A549 treated with GW870086 at 1 μM for 4 hours (cell line): ENCODE measurements at places on chromosomes 3 and 15. TPM values are rescaled to one million over a fixed set of nuclear protein-coding genes. Genes with fewer than 3 reads are reported as not detected.

The NR2E3 gene
- 0.12 to 0.59 TPM (median 0.22 TPM) in 4 of 5 replicates, not detected in the other for total RNA-seq

The AHSG gene
- 0.16 TPM in 1 of 5 replicates, not detected in the others for total RNA-seq

The STAB1 gene
- 0.07 to 0.32 TPM (median 0.14 TPM) in 4 of 5 replicates, not detected in the other for total RNA-seq

The ZMYND10 gene
- 0.37 to 1.8 TPM (median 1.2 TPM) in 5 replicates for total RNA-seq

The LTK gene
- total RNA-seq, result 0.03 to 0.43 TPM (median 0.10 TPM) in 4 of 5 replicates, not detected in the other

The NME9 gene
- 0.09 TPM in 1 of 5 replicates, not detected in the others for total RNA-seq

The KBTBD13 gene
- not detected in 5 replicates for total RNA-seq

The CD200 gene
- not detected in 5 replicates for total RNA-seq

The NLGN1 gene
- total RNA-seq, result not detected in 5 replicates

The TM4SF18 gene
- total RNA-seq, result 31.8 to 38.1 TPM (median 35.7 TPM) in 5 replicates

The CTXN2 gene
- 0.05 TPM in 1 of 5 replicates, not detected in the others for total RNA-seq

The UBA5 gene
- total RNA-seq, result 20.3 to 31.6 TPM (median 24.4 TPM) in 5 replicates

The ANKUB1 gene
- total RNA-seq, result not detected in 5 replicates

The KBTBD12 gene
- not detected in 5 replicates for total RNA-seq

The ZNF660 gene
- total RNA-seq, result not detected in 5 replicates

The C3orf22 gene
- not detected in 5 replicates for total RNA-seq

The HESX1 gene
- total RNA-seq, result 0.21 to 0.75 TPM (median 0.35 TPM) in 4 of 5 replicates, not detected in the other

The DOCK3 gene
- 0.27 to 0.39 TPM (median 0.35 TPM) in 5 replicates for total RNA-seq

The CKMT1A gene
- total RNA-seq, result 1.8 to 4.5 TPM (median 2.3 TPM) in 5 replicates

The LRRC3B gene
- not detected in 5 replicates for total RNA-seq

The TAGLN3 gene
- not detected in 5 replicates for total RNA-seq

The VPS18 gene
- total RNA-seq, result 20.3 to 25.2 TPM (median 25.0 TPM) in 5 replicates

The DISP2 gene
- total RNA-seq, result 0.58 to 2.5 TPM (median 1.6 TPM) in 5 replicates

The NCEH1 gene
- total RNA-seq, result 31.5 to 40.0 TPM (median 39.2 TPM) in 5 replicates

The CPA3 gene
- not detected in 5 replicates for total RNA-seq

The HHATL gene
- total RNA-seq, result 0.31 TPM in 1 of 5 replicates, not detected in the others

The RSL24D1 gene
- total RNA-seq, result 91.4 to 104 TPM (median 101 TPM) in 5 replicates

The ZNF717 gene
- 2.2 to 3.0 TPM (median 2.5 TPM) in 5 replicates for total RNA-seq

The HYAL2 gene
- 24.6 to 31.4 TPM (median 30.4 TPM) in 5 replicates for total RNA-seq

The POPDC2 gene
- 0.09 to 0.79 TPM (median 0.21 TPM) in 5 replicates for total RNA-seq

The ADAMTS17 gene
- 0.10 to 0.20 TPM (median 0.14 TPM) in 4 of 5 replicates, not detected in the other for total RNA-seq

The BFSP2 gene
- total RNA-seq, result not detected in 5 replicates

The ANKRD34C gene
- total RNA-seq, result not detected in 5 replicates

The SGO1 gene
- total RNA-seq, result 13.6 to 18.3 TPM (median 15.5 TPM) in 5 replicates

The INKA1 gene
- 1.1 to 2.3 TPM (median 1.9 TPM) in 5 replicates for total RNA-seq

The ALDH1A2 gene
- total RNA-seq, result 0.21 TPM in 1 of 5 replicates, not detected in the others

The PLCB2 gene
- 0.67 to 1.1 TPM (median 0.83 TPM) in 5 replicates for total RNA-seq

The SLC6A1 gene
- total RNA-seq, result 0.03 TPM in 1 of 5 replicates, not detected in the others

The PPARG gene
- total RNA-seq, result 40.9 to 42.9 TPM (median 41.2 TPM) in 5 replicates

The U2SURP gene
- 65.8 to 101 TPM (median 90.7 TPM) in 5 replicates for total RNA-seq
